ENCODE measurements at places on chromosomes 5 and 9.
A peak's percentile ranks its signal among the peaks of the same experiment; 100 is the strongest.

- DNase-seq, result no peak
Measured at GRCh38 chr5:145942201-145942600, 5.8 kb downstream of the SH3RF2 start.

DNA sequence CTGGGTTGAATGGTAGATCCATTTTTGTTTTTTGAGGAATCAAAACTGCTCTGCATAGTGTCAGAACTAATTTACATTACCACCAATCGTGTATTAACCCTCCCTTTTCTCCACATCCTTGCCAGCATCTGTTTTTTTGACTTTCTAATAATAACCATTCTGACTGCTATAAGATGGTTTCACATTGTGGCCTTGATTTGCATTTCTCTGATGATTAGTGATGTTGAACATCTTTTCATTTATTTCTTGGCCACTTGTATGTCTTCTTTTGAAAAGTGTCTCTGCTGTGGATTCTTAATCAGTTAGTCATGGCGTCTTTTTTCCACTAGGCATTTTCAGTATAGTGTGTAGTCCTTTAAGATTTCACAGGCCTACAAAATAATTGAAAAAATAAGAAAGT lies 2144.3 kb upstream of the C9orf72 start:
- DNase-seq, result no peak

- DNase-seq, result no peak
Measured at GRCh38 chr9:22623236-22623635, 176.6 kb downstream of the DMRTA1 start.

DNA sequence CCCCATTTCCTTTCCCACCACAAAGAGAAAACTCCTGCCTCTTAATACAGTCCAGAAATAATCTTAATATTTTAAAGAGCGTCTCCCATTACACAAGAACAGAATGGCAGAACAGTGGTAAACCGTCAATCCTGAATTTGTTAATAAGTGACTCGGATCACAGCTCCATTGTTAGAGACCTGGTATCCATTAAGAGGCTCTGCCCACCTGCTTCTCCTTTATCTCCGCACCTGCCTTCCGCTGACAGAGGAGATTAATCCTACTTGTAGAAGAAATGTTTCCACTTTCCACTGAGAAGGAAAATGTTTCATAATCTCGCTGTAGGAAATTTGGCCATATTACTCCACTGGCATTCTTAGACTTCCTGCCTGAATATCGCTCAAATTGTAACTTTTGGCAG lies 1493.2 kb downstream of the MAT2B start:
- no peak for DNase-seq

DNA sequence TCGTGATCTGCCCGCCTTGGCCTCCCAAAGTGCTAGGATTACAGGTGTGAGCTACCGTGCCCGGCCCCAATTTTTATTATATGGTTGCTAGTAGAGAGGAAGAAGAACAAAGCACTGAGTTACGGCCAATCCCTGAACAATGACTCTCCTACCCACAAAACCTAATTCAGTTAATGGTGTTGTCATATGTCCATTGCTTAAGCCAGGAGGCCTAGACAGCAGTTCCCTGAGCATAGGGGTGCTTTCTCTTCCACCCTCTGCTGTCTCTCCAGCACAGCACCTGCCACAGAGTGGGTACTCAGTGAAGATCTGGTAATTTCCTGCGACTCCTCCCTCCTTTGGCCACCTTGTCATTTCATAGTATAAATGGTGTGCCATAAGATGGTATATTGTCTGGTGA lies 21.4 kb upstream of the LTC4S start:
- no peak for DNase-seq

- no peak for DNase-seq
Measured at GRCh38 chr9:87639949-87640348, 86.0 kb upstream of the CTSL start.

GRCh38 chr9:34125681-34126206 lies 754 bp downstream of the DCAF12 start:
- DNase-seq, result peak; percentile 16

All from choroid plexus epithelial cell (primary cell).